ENCODE measurements at places on chromosomes 6 and 20. TPM values are rescaled to one million over a fixed set of nuclear protein-coding genes. Genes with fewer than 3 reads are reported as not detected.

HLA-DMB gene
- total RNA-seq, result 10.1 TPM

CLPSL1 gene
- not detected for total RNA-seq

DCDC2 gene
- 4.3 TPM for total RNA-seq

UBE2C gene
- 3.6 TPM for total RNA-seq

SLC22A2 gene
- total RNA-seq, result 1.9 TPM

C6orf15 gene
- not detected for total RNA-seq

SYTL3 gene
- 1.7 TPM for total RNA-seq

FGD2 gene
- total RNA-seq, result 6.5 TPM

TCP11 gene
- not detected for total RNA-seq

FAM135A gene
- total RNA-seq, result 84.0 TPM

Data from umbilical cord (tissue), 2 donors.